ENCODE measurements at places on chromosomes 1 and 21.

- no peak for DNase-seq
These were observed 27.7 kb downstream of the ACOT11 start for GRCh38 chr1:54575605-54576290.

GRCh38 chr1:65904681-65905083 is 112.0 kb downstream of the PDE4B start:
- no peak for DNase-seq

GRCh38 chr1:21579791-21580190 is 70.6 kb downstream of the ALPL start:
- DNase-seq, result no peak

GRCh38 chr1:95653618-95654017 is 419.6 kb downstream of the RWDD3 start:
- DNase-seq, result no peak

- DNase-seq, result no peak
These were observed 37.8 kb downstream of the NCF2 start for GRCh38 chr1:183552441-183552840.

DNA sequence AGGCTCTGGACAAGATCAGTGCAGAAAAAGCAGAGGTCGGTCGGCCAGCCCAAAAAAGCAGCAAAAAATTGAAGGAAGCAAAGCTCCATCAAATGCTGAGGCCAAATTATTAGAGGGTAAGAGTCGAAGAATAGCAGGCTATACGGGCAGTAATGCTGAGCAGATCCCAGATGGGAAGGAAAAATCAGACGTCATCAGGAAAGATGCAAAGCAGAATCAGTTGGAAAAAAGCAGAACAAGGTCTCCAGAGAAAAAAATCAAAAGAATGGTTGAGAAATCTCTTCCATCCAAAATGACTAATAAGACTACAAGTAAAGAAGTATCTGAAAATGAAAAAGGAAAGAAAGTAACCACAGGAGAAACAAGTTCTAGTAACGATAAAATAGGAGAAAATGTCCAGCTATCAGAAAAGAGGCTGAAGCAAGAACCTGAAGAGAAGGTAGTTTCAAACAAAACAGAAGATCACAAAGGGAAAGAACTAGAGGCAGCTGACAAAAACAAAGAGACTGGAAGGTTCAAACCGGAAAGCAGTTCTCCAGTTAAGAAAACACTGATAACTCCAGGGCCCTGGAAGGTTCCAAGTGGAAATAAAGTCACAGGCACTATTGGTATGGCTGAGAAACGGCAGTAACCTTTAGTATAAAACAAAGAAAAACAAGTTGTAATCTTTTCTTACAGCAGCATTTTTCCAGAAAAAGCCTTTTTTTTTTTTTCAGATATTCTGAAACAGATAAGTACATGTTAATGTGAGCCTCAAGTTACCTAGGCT is 75.7 kb downstream of the PHTF1 start:
- no peak for DNase-seq

DNA sequence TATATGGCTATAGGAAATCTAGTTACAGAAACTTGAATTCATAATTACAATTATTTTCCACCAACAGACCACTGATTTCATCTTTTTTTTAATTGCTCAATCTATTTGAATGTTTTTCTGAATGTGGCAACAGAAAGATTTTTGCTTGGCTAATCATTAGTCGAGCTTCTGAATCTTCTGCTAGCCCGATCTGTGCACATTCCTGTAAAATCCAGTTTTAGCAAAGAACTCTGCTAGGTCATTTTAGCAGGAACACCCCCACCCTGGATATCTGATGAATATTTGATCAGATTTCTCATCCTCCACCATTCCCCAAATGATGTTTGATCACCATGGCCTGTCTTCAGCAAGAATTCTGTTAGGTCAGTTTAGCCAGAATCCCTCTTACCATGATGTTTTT is 176.3 kb downstream of the LEPR start:
- no peak for DNase-seq

DNA sequence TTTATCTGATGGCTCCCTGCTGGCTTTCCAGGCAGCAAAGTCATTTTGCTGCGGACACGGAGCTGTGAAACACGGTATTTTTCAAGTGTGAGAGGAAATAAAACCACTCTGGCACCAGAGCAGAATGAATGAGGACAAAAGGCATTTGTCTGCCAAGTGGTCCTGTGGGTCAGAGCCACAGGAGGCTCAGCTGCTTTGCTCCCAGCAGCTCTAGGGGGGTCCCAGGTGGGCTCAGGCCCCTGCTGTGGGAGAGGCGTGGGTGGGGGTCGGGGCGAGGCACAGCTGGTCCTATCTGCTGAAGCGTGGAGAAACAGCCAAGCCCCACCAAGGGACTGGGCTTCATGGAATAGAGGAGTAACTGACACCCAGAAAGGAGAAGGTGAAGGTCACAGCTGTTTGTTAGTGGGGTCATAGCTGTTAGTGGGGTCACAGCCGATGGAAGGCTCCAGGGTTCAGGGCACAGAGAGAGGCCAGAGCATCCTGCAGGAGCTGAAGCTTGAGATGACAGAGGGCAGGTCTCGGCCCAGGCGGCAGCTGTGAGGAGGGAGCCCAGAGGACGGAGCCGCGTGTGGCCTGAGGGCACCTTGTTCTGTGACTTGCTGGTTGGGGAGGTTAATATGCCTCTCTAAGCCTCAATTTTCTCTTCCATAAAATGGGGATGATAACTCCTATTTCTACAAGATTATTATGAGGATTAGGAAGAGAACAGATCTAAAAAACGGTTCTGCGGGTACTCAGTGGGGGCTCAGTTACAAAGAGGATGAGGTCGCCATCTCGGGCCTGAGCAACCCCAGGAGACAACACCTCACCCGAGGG is 7.1 kb downstream of the KIF17 start:
- no peak for DNase-seq

DNA sequence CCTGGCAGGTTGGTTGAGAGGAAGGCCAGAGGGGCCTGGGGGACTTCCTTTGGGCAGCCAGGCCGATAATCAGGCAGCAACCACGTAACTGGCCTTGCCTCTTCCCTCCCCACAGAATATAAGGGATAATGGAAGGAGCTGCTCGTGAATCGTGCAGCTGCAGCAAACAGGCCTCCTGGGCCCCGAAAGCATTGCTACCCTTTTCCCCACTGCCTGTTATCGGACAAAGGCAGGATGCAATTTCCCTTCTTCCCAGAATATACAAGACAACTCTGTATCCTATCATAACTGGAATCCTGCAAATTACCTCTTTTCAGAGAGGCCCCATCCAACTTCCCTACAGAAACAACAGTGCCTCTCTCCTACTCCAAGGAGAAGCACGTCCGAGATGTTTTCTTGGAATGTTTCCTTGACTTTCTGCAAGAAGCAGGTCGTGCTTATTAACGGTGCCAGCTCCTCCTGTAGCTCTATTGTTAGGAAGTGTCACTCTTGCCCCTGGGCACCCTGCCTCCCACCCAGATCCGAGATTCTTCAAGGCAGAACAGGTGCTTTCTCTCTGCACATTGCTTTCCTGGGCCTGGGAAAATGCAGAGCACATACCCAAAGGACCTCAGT is 106.0 kb upstream of the TIAM1 start:
- DNase-seq, result no peak

- DNase-seq, result no peak
These were observed 56.5 kb downstream of the AHDC1 start for GRCh38 chr1:27547220-27548116.

GRCh38 chr1:75134647-75135572 is 722 bp downstream of the LHX8 start:
- DNase-seq, result peak; percentile 33

DNA sequence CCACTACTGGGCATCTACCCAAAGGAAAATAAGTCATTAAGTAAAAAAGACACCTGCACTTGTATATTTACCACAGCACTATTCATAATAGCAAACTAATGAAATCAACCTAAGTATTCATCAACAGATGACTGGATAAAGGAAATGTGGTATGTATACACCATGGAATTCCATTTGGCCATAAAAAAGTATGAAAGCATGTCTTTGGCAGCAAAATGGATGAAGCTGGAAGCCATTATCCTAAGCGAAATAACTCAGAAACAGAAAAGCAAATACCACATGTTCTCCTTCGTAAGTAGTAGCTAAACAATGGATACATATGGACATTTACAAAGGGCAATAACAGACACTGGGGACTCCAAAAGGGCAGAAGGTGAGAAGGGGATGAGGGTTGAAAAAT is 485.7 kb upstream of the BRINP3 start:
- no peak for DNase-seq

- DNase-seq, result no peak
These were observed 66.4 kb downstream of the PHTF1 start for GRCh38 chr1:113692824-113693431.

DNA sequence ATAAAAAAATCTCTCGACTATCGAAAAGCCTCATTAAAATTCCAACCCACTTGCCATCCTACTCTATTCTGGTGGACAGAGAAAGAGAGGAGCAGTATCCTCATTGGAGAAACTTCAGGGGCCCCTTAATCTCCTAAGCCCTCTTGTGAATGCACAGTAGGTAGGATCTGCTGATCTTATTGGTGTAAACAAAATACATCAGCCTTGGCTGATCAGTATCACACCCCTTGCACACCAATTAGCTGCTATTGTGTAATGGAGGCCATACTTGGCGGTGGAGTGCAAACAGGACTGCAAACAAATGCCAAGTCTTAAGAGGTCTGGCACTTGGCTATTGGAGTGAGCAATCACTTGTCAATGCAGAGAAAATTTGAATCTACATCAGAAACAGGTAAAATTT is 15.7 kb downstream of the VCAM1 start:
- DNase-seq, result no peak
